Kasumi-1 (cell line): ENCODE measurements at places on chromosomes 4 and X.

- DNase-seq, result no peak
These were observed 795 bp upstream of the BRWD3 start for GRCh38 chrX:80810365-80810978.

- DNase-seq, result no peak
These were observed 42.4 kb upstream of the MYOZ2 start for GRCh38 chr4:119093042-119093827.

DNA sequence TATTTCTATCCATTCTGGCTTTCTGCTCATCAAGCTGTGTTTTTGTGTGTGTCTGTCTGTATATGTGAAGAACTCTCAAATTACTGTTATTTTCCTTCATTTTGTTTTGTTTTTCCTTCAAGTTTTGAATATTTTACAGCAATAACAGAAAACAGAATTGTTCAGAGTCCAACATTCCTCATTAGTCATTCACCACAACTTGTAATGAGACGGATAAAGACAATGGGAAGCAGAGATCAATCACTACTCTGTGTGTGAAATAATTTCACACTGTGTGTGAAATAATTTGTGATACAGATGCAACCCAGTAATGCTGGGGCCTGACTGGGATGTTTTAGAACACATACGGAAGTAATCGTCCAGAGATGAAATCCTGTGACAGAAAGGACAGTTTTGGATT is 55.2 kb downstream of the HPGD start:
- DNase-seq, result no peak

DNA sequence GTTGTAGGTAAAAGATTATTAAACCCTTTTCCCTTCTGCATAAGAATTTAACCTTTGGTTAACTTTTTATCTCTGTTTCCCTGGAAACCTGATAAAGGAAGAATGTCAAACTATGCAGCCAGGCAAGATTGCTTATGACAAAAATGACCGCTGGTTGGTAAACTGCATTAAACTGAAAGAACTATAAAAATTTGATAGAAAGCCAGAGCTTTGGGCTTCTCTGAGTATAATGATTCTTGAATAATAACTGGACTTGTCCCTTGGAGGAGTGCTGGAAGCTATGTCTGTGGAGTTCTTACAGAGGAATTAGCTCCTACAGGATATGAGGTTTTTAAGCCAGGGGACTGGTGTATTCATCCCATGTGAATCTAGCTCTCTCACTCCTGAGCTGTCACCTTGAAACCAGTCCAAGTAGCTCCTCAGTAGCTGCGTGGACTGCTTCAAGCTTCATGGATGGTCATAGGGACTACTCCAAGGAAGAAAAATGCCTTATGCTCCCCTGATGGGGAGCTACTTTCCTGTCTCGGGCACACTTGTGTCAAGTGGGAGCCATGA is 52.0 kb downstream of the RASL11B start:
- DNase-seq, result no peak

- no peak for DNase-seq
These were observed 1511.0 kb downstream of the FSTL5 start for GRCh38 chr4:160652790-160653189.

GRCh38 chr4:19416146-19416545 is 835.6 kb upstream of the SLIT2 start:
- DNase-seq, result no peak

- DNase-seq, result no peak
These were observed 13.9 kb downstream of the SASH3 start for GRCh38 chrX:129793604-129794191.

- no peak for DNase-seq
These were observed 112.1 kb upstream of the NAP1L5 start for GRCh38 chr4:88809576-88810219.

DNA sequence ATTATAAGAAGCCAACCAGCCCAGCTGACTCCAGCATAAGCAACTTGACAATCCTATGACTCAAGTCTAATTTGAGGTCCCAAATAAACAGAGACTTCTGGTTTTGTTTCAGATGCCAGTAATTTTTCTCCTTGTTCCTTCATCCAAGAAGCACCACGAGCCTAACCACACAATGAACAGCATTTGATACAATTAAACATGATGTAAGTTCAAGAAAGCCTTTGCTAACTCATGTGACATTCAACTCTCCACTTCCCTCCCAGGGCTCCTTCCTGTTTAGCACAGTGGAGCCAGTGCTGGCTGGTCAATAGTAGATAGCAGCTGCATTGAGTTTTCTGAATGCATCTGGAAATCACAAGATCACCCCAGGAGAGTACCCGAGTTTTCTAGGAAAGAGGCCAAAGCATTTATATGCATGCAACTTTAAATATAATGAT is 206.3 kb downstream of the ARHGAP24 start:
- peak; percentile 75 for DNase-seq

DNA sequence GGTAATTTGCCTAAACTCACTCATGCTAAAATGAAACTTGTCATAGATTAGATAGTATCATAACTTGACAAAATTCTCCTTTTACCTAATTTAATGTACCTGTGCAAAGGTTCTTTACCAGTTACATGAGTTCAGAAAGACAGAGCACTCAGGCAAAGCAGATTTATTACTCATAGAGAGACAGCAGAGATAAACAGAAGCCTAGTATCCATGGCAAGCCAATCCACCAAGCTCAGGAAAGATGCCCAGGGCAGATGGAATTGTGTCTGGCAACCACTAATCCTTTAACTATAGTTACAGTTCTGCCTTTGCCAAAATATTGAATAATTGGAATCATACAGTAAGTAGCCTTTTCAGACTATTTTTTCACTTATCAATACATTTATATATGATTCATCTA is 826.2 kb downstream of the TECRL start:
- no peak for DNase-seq

DNA sequence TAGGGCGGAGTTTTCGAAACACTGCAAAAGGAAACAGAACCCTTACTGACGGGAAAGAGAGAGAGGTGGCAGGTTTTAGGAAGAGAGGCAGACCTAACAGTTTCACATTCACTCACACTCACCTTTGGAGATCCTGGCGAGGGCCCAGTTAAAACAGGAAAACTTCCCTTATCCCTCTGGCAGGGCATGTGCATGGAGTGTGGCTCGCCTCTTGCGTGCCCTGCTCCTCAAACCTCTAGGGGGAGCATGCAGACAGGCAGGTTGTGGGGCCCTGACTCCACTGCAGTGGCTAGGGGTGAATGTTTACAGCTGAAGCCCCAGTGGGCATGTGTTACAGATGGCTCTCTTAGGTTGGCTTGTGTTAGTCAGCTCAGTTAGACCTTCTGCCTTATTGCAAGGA is 451.5 kb downstream of the UBE2NL start:
- no peak for DNase-seq

GRCh38 chr4:73392936-73393335 is 11.2 kb upstream of the ALB start:
- no peak for DNase-seq

GRCh38 chr4:169999923-170000322 is 26.3 kb downstream of the MFAP3L start:
- no peak for DNase-seq

- peak; percentile 89 for DNase-seq
These were observed 51.3 kb upstream of the MAP3K15 start for GRCh38 chrX:19566359-19567222.

- DNase-seq, result no peak
These were observed 27.1 kb downstream of the PAK3 start for GRCh38 chrX:111123125-111123524.

DNA sequence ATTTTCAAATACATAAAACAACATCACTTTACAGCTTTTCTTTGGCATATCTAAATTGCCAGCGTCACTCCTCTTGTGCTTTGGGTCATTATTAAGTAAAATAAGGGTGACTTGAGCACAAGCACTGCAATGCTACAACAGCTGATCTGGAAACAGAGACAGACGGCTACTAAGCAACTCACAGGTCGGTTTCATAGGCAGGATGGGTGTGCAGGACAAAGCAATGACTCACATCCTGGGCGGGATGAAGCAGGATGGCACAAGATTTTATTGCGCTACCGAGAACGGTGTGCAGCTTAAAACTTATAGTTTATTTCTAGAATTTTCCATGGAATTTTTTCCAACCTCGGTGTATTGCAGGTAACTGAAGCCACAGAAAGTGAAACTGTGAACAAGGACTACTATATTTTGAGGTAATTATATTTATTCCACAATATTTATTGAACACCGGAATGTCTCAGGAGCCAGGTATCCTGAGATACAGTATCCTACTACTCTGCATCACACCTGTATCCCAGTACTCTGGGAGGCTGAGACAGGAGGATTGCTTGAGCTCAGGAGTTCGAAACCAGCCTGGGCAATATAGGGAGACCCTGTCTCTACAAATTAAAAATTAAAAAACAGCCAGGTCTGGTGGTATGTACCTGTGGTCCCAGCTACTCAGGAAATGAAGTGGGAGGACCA is 215.5 kb downstream of the APBB2 start:
- DNase-seq, result no peak

- no peak for DNase-seq
These were observed 1.2 kb downstream of the GJB1 start for GRCh38 chrX:71224098-71224708.

- no peak for DNase-seq
These were observed 13.0 kb downstream of the FGD1 start for GRCh38 chrX:54482839-54483593.

DNA sequence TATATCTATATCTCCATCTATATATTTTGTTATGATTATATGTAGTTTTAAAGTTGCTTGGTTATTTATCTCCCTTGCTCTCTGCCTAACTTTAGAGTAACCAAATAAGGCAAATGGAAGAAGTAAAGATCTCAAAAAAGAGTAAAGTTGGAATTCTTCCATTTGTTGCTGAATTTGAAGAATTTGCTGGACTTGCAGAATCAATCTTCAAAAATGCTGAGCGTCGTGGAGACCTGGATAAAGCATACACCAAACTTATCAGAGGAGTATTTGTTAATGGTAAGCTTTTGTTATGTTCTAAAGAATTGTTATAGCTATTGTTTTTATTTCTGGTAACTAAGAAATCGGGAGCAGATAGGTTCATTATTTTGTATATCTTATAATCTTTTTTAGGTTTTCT is 43.2 kb downstream of the EXOC1 start:
- DNase-seq, result no peak
